ENCODE measurements at places on chromosomes 1 and 21.
A peak's percentile ranks its signal among the peaks of the same experiment; 100 is the strongest.

DNA sequence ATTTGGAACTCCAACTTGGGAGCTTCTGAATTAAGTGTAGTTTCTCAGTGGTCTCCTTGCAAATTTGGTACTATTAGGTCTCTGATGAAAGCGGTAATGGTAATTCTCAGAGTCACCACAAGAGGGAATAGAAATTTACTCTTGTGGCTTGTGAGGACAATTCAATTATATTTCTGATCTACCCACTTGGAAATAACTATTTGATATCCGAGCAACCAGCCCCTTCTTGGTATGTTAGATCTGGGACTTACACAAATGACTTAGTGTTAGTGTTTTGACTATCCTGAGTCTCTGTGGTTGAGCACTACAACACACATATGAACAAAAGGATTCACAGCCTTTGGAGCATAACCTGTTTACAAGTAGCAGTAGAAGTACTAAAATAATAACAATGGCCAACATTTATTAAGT, 68.1 kb downstream of the RPS6KA1 start:
- DNase-seq: no peak

DNA sequence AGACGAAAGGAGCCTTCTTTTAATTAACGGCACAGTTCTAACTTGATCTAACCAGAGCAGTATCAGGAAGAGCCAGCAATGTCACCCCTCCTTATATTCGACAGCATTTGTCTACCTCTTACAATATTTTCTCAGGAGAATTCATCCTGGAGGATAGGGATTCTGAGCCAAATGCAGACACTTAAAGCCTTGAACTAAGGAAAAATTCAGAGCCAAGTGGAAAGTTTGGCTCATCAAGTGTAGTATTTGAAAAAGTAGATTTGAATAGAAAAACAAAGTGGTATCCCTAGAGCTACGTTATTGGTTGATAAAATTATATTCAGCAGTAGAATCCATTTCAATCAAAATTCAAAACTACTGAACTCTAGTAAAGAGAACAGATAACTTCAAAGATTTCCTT, 732.0 kb upstream of the ADGRL2 start:
- DNase-seq: no peak

GRCh38 chr1:94316836-94317789, 79.7 kb upstream of the ARHGAP29 start:
- DNase-seq: no peak

- DNase-seq: no peak
Measured at GRCh38 chr1:201883786-201884185, 4.9 kb upstream of the SHISA4 start.

DNA sequence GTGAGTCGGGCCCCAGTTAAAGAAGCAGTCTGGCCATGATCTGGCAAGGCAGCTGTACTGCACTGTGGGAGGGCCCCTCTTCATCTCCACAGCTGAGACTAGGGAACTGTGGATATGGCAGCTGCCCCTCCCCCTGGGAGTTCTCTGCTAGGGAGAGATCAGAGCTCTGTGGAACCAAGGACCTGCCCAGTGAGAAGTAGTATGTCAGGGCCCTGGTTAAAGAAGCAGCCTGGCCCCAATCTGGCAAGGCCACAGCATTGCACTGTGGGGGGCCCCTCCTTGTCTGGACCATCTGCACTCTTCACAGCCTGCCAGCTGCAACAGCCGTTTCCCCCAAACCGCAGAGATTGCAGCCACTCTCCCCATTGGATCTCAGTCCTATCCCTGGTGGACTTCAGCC, 208.5 kb downstream of the DNAH14 start:
- DNase-seq: no peak

DNA sequence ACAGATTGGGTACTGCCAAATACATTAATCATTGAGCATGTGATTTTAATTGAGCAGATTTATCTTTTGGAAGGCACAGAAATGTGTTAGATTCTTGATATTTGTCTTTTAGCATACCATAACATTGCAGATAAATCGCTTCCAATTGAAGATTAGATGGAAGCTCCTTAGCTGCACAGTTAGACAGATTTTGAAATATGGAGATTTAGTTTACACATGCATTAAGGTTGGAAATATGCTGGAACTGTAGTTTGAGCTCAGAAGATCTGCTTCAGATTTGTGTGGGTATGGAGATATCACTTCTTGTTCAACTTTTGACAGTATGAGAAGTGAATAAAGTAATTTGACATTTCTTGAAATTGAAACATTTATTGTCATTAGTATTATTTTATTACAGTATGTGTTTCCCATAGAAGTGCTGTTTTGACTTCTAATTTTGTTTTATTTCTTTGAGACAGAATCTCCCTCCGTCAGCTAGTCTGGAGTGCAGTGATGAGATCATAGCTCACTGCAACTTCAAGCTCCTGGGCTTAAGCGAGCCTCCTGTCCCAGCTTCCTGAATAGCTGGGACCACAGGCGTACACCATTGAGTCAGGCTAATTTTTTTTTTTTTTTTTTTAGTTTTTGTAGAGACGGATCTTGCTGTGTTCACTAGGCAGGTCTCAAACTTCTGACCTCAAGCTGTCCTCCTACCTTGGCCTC, 29.1 kb downstream of the THRAP3 start:
- DNase-seq: no peak

DNA sequence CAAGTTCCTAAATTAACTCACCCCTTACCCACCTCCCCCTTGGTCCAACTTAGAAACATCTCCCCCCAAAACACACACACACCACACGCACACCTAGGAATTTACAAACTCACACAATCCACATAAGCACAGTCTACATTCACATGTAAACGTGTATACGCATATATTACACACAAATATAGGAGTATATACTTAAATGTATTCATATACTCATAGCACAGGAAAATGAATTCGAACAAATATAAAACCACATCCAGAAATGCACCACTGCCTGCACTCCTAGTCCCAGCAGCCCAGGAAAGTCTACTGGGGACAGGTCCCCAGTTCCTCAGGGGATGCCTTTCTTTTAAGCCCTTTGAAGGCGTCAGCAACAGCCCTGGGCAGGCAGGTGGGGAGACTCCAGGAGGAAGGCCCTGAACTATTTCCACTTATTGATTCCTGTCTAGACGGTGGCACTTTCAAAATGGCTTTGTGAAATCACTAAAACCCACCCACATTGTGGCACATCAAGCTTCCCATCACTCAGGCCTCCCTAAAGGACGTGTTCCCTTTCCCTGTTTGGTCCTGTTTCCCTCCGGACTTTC, 3.1 kb upstream of the DMBX1 start:
- DNase-seq: no peak

DNA sequence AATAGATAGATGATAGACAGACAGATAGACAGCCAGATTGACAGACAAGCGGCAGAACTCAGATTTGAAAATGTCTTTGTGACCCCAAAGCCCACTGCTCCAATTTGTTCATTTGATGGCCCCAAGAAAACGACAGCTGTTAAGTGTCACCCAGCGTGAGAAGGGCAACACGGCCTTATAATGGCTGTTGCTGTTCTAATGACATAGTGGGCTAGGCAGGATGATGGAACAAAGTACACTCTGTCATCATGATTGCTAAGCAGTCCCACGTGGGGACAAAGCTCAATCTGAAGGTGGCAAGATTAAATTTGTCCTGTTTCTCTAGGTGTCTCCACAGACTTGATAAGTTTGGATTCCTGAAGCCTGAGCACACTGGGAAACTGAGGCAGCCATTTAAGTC, 112.9 kb downstream of the DAB1 start:
- no peak for DNase-seq

GRCh38 chr1:10432910-10433700, 2.9 kb downstream of the CENPS start:
- DNase-seq: no peak

DNA sequence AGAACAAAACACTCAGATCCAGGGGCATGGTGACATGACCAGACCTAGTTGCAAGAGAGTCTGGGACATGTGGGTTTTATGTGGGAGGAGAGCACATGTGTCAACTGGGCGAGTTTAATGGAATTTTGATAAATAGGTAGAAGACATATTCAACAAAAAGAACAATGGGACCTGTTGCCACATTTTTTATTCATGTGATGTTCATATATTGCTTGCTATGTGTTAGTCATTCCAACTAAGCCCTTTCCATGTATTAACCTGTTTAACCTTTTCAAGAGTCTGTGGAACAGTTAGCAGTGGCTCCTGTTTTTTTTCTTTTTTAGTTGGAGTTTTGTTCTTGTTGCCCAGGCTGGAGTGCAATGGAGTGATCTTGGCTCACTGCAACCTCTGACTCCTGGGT, 30.1 kb upstream of the CSF3R start:
- DNase-seq: no peak

GRCh38 chr1:109163551-109163950, 49.6 kb downstream of the ELAPOR1 start:
- DNase-seq: no peak

DNA sequence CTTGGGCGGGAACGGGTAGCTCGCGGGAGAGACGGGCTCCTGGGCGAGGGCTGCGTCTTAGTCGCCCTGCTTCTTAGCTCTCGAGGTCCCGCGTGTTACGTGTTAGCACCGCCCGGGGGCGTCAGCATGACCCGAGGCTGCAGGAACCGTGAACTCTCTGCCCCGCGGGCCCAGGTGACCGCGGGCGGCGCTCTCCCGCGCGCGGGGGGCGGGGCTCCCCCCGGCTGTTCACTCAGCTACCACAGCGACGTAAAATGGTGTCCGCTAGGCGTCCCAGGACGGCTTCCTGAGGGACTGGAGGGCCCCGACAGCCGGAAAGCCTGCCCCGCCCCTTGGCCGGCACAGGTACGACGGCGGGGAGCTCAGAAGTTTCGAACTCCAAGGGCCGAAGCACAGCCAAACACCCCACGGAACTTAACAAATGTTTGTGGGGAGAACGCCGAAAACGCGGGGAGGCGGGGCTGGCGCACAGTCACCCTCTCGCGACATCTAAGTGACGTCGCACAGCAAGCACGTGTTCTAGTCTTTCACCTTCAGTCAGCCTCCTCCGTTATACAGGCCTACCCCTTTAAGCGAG, 780 bp upstream of the RBM15 start:
- peak; percentile 94 for DNase-seq

DNA sequence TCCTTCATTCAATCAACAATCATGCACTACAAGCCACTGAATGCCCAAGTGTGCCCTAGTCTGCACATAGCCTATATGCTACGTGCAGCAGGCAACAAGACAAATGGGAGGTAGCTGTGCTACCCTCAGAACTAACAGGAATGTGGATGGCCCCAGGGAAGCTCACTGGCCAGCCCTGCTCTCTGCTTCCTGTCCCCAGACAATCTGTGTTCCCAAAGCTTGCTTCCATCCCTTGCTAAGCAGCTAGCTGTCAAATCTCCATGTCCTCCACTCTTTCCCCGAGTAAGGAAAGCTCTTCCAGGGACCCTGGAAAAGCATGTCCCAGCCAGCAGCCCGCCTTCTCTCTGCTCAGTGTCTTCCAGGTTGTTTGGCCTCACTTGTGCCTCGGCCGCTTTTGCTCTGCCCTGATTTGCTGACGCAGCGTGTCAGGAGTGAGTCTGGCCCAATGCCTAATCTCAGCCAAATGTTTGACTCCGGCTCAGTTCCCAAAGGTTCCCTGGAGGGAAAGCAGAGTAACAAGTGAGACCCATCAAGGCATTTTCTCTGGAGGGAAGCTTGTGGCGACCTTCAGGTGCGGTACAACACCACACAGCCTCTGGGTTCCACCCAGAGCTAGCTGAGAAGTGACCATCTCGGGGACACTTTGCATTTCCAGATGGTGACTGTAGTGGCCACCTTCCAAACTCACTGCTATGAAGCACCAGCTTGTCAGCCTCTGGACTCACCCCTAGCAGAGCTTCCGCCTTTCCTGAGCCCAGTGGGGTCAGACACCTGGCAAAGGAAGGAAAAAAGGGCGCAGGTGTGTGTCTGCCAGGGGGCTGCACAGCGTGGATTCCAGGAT, 243.4 kb downstream of the RHOU start:
- DNase-seq: no peak

DNA sequence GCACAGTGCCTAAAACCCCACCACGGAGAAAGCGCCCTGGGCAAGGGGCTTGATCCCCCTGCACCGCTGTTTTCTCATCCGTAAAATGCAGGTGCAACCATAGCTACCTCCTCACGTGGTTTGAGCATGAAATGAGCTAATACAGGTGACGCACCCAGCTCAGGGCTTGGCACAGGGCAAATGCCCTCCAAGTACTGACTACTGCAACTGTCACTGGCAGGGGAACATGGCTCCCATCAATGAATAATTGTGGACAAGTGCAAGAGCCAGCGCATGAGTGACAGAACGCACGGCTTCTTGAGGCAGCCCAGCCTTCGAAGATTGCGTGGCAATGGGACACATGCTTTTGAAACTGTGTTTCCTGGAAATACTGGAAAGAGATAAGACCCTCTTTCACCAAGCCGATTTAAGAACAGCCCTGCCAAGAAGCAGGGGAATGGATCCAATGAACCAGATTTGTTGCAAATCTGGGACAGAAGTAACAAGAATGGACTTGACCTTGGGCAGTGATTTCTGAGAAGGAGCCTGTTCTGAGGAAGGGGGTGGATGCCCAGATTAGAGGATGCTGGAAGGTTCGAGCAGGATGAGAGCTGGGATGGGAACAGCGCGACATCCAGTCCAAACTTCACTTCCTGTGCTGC, 92.8 kb upstream of the IFFO2 start:
- no peak for DNase-seq

DNA sequence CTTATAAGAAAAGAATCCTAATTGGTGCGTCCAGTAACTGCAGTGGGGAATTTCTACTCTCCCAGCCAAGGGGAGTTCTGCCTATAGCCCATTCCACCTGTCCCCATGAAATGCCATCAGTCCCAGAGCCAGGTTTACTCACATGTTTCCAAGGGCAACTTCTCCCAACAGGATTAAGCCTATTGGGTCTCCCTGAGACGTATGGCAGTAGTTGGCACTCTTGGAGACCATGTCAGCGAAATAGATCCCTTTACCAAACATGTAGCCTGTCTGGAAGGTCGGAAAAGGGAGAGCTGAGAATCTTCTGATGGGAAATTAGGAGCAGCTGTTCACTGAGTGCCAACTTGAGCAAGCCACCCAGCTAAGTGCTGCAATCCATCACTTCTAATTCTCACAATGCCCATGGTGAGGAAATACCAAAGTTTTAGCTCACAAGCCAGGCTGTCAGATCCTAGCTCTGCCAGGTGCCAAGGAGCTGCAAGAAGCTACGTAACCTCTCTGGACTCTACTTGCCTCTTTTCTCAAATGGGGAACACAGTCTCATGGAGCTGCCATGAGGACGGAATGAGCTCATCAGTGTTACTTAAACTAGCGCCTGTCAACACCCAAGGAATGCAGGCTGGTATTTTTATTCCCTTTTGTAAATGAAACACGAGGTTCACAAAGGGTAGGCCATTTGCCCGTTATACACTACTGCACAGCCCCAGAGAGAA, 43.9 kb downstream of the PARP1 start:
- DNase-seq: no peak

DNA sequence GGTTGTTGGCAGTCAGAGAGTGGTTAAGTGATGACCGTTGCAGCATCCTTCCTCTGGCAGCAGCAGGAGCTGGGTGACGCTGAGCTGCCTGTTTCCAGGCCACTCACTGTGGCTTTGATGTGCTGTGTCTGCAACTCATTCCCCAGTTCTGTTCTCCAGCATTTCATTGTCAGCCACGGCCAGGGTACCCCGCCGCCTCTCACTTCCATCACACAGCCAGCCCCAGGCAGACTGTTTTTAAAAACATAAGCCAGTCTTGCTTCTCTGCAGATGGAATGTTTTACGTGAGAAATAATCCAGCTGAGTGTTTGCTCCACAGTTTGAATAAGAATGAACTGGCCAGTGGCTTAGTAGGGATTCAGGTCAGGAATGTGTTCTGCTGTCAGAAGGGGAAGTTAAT, 21.5 kb upstream of the ST6GALNAC3 start:
- no peak for DNase-seq

Data from CD4-positive, alpha-beta T cell treated with Interleukin-17A for 4 hours (primary cell).